ENCODE measurements at places on chromosomes 11 and 22.

- no peak for DNase-seq
Measured at GRCh38 chr22:25045159-25045558, 92.6 kb downstream of the KIAA1671 start.

DNA sequence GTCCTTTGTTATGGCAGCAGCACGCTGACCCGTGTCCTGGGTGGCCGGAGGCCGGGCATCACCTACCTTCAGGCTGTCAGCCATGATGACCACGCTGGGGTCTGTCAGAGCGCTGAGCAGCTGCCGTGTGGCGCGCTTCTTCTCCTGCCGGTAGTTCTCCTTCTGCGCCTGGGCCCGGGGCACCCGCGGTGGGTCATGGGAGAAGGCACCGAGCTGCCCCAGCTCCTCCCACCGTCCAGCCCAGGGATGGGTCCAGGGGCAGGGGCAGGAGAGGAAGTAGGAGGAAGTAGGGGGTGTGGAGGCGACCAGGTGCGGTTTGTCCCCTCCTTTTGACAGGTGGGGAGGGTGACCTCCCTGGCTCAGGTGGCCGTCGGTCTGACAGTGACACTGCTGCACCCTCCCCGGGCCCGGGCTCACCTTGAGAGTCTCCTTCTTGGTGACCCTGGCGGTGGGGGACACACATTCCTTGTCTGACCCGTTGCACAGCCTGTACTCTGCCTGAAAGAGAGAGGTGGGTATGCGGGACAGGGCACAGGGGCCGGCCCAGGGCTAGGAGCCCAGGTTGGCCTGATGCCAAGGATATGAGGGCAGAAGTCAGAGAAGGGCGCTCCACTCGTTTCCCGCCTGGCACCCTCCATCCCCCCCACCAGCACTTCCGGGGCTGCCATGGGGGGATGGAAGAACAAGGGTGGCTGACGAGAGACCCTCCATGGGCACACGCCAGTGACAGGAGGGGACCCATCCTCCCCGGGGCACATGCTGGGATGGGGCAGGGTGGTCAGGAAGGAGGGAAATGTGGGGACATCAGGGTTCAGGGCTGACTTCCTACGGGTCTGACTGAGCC, 43.0 kb downstream of the OSBPL5 start:
- no peak for DNase-seq

DNA sequence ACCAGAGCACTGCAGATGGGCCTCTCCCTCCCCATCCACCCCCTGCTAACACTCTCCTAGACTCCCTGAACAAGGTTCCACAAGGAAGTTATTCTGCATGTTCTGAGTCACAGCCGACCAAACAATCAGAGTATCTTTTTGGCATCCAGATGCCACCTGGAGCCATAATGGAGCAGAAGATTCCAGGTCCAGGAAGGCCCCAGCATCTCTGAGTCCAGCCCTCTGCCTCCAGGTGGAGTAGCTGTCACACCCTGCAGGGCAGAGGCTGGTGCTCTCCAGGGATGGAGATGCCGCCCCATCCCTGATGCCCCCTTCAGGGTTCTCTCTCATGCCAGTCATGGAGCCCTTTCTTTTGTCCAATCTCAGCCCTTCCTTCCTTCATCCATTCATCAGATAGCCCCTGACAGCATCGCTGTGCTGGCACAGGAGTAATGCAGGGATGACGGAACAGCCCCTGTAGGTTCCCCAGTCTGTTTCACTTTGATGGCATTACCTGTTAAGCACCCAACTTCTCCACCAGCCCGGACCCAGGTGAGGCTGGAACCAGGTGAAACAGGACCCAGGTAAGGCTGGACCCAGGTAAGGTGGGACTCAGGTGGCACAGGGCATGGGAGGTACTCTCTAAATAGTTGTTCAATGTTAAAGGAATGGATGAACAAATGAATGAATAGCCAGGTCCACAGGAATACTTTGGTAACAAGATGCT, 20.1 kb upstream of the TSKU start:
- no peak for DNase-seq

GRCh38 chr11:110526323-110526722, 96.6 kb downstream of the FDX1 start:
- peak; percentile 84 for DNase-seq

DNA sequence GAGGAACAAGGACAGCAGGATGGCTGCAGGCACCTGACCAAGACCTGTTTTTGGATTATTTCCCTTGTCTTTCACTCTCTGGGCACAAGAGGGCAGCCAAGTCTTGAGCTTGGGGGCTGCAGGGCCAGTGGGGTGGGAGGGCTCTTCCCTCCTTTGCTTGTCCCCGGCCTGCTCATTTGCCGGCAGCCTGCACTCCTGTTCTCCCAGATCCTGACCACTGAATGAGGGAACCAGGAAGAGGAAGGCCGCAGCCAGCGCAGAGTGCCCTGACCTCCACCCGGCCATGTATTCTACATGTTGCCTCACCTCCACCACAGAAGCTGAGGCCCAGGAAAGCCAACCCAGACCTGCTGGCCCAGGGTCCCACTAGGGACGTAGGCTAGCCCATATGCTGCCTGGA, 15.5 kb upstream of the NNMT start:
- peak; percentile 69 for DNase-seq

- no peak for DNase-seq
Measured at GRCh38 chr11:119121811-119122124, 388 bp downstream of the HINFP start.

GRCh38 chr11:82747471-82747870, 13.8 kb upstream of the FAM181B start:
- DNase-seq = no peak

Data from NCI-H1092 treated with DMSO at 0.1 percent for 48 hours (cell line).